ENCODE measurements at places on chromosomes 11 and 22.

- DNase-seq: no peak
Measured at GRCh38 chr11:46338988-46339666, 8.1 kb upstream of the DGKZ start.

GRCh38 chr22:44842417-44842816 is 90.0 kb downstream of the ARHGAP8 start:
- no peak for DNase-seq

- DNase-seq: no peak
Measured at GRCh38 chr11:75160220-75160757, 9.4 kb downstream of the SLCO2B1 start.

- DNase-seq: no peak
Measured at GRCh38 chr11:18330921-18331320, 8.6 kb downstream of the GTF2H1 start.

GRCh38 chr11:128546916-128547315 is 40.4 kb downstream of the ETS1 start:
- no peak for DNase-seq

GRCh38 chr22:23752750-23753149 is 1.5 kb downstream of the VPREB3 start:
- DNase-seq: no peak

DNA sequence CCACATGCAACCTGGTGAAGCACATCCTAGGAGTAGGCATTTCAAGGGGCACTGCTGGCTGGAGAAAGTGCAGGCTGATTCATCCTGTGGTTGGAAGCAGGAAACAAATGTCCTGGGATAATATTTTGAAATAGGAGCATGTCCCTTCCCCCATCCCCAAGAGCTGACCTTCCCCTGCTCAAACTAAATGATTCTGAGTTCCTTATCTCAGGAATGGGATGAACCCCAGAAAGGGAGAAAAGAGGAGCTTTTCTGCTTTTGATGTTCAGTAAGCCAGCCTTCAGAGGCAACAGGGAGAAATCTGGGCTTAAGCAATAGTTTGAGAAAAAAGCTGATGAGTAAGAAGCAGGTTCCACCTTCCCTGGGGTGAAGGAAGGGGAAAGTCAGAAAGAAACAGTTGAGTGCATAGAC is 19.5 kb upstream of the SPON1 start:
- no peak for DNase-seq

DNA sequence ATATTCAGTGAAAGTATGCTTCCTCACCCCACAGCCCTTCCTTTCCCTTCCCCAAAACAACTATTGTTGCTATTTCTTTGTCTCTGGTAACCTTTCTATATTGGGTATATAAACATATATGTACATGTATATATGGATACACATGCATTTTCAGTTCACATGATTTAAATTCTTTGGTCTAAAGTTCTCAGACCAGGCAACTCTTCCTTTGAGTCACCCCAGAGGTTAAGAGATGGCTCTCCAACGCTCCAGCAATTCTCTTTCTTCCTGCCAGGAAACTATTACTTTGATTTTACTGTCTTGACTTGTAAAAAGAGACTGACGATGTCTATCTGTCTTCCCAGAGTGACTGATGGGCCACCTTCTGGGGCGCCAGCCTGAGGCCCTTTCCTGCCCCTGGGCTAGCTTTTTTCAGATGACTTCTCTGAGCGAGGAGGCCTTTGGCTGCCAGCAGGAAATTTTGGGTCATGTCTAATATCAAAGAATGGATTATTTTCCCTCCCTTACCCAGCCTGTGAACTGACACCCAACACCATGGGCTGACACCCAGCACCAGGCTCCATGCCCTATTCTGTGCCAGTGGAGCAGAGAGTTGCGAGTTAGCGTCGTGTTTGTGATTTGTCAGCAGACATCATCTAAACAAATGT is 14.4 kb upstream of the ST3GAL4 start:
- DNase-seq: no peak

- no peak for DNase-seq
Measured at GRCh38 chr11:80284946-80285785, 844.3 kb upstream of the TENM4 start.

- DNase-seq: no peak
Measured at GRCh38 chr11:71322192-71322735, 69.9 kb upstream of the SHANK2 start.

DNA sequence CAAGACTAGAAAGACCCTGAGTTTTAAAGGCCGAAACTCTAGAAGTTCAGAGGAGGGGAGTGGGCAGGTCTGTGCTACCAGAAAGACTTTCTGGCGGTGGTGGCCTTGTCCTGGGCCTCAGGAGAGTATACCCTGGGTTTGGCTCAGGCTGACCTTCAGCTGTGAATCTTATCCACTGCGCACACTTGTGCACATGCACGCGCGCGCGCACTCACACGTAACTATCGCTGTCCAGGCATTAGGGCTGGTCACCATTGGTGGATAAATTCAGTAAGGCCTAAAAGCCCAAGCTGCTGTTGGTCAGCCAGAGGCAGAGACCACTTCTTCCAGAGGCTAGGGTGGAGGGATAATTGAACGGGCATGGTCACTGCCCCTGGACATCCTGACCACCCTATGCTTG is 25.1 kb downstream of the ARHGEF17 start:
- DNase-seq: no peak

Data from BJ (cell line).